Hypothalamus (tissue), 51 donors: ENCODE measurements at places on chromosomes 4 and X.

DNA sequence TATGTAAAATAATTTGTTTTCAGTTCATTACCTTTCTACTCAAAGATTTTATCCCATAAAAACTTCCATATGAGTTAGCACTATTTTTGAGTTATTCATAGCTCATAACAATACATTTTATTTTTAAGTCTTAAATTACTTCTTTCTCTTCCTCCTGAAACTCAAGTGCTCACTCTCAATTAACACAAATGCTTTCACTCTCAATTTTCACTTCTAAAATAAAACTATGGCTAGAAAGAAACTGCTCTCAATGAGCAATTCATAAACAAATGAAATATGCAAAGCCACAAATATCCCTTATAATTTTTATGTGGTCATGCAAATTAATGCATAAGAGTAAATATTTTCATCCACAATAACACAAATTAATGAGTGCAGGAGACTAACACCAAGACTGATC lies 38.8 kb downstream of the MAML3 start:
- no peak for DNase-seq

DNA sequence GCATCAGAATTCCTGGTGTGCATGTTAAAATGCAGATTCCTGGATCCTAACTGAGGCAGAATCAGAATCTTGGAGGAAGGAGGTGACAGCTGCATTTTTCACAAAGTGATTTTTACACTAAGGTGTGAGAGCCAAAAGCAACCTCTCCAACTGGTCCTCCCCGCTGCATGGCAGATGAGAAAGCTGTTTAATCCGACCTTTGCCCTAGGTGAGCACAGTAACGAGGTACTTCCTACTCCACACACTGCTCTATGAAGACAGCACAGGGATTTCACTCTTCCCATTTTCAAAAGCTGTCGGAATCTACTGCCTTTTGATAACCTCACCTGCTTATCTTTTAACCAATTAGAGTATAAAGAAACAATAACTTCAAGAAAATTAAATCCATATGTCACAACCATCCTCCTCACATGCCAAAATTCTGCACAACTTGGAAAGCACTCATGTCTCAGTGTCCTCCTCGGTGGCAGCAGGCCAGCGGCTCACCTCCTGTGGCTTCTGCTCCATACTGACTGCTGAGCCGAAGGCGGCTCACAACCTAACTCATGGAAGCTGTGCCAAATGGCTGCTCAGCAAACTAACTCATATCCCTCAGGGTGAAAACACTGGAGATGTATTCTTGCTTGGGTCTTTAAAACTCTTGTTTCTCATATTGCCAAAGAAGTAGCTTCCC lies 3.6 kb downstream of the CASP6 start:
- no peak for DNase-seq

DNA sequence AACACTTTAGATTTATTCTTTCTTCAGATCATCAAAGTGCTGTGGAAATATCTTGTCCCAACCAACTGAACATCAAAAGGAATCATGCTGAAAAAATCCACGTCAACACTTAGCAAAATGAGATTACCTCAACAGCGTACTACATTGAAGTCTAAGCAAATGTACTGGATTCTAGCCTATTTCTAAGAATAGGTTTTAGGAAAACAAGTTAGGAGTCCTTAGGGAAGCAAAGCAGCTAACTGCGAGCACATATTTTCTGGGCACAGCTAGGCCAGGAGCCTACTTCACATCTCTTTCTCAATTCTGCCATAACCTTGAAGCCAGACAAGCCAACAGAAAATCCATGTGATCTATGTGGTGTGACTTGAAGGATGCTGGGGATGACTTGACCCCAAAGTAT lies 22.2 kb downstream of the KDR start:
- no peak for DNase-seq

- no peak for DNase-seq
These were observed 69.8 kb upstream of the FAT4 start for GRCh38 chr4:125244848-125245450.

- no peak for DNase-seq
These were observed 27.4 kb upstream of the PLAC1 start for GRCh38 chrX:134685668-134686067.

- DNase-seq = no peak
These were observed 614.4 kb upstream of the INTU start for GRCh38 chr4:127018381-127018780.

GRCh38 chrX:130840345-130840744 lies 62.7 kb downstream of the ENOX2 start:
- no peak for DNase-seq

DNA sequence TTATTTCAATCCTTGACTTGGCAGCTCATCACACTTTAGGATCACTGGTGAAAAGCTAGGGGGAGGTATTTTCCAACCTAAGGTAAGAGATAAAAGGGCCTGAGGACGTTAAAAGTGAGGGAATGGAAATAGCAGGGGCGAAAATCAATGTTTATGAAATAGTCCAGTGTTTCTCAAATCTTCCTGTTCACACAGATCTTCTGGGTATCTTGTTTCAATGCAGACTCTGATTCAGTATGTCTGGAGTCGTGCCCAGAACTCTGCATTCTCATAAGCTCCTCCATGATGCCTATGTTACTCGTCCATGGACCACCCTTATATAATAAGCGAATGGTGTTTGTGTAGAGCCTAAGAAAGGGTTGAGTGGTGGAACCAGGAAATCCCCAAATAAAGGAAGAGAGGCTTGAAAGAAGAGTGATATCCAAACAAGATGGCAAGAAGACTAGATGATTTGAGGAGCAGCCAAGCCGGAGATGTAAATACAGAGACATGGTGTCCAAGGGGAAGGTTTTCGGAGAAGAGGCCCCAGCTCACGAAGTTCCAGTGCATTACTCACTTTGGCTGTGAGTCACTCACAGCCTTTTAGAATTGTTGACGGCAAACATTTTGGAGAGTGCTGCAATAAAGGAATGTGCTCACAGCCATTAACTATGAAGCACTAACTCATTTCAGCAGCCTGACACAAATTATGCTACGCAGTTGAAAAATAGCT lies 215.6 kb upstream of the PPARGC1A start:
- no peak for DNase-seq

- no peak for DNase-seq
These were observed 46.6 kb upstream of the DHX15 start for GRCh38 chr4:24630937-24631336.

- DNase-seq = no peak
These were observed 8.2 kb downstream of the DCAF8L2 start for GRCh38 chrX:27598312-27598711.

GRCh38 chr4:55397126-55397436 lies 1.3 kb downstream of the TMEM165 start:
- DNase-seq = no peak

DNA sequence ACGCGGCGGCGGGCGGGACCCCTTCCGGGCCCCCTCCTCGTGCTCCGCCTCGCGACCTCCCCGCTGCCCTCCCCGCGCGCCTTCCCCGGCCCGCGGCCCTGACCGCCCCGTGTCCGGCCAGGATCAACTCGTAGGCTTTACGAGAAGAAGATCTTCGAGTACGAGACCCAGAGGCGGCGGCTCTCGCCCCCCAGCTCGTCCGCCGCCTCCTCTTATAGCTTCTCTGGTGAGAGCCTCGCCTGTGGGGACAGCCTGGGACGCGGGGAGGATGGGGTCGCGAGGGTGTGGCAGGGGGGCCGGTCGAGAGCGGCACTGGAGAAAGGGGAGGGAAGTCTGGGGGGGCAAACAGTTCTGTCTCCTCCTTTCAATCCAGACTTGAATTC lies 465 bp downstream of the EMD start:
- no peak for DNase-seq

DNA sequence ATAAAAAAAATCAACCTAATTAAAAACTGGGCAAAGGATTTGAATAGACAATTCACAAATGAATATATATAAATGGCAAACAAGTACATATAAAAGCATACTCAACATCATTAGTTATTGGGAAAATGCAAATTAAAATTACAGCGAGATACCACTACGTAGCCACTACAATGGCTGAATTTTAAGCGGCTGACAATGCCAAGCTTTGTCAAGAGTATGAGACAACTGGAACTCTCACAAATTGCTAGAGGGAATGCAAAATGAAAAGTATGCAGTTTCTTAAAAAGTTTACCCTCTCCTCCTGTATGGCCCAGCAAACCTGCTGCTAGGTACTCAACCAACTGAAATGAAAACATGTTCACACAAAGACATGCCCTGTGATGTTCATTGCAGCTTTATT lies 34.8 kb downstream of the ZFP42 start:
- DNase-seq = no peak

DNA sequence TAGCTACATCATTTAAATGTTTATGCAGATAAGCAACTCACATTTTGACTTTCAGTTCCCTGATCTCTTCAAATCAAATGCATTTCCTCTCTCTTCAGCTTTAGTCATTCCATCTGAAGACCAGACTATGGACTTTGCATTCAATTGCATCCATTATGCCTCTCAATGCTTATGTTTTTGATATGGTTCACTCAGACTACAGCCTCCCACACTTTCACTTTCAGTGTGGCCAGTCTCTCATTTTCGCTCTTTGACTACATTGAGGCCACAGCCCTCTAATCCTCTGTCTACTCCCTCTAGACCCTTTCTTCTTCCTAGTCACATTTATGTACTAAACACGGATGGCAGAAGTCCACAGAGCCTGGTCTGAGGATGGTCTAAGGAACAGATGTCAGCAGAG lies 24.5 kb upstream of the VEGFC start:
- DNase-seq = no peak

DNA sequence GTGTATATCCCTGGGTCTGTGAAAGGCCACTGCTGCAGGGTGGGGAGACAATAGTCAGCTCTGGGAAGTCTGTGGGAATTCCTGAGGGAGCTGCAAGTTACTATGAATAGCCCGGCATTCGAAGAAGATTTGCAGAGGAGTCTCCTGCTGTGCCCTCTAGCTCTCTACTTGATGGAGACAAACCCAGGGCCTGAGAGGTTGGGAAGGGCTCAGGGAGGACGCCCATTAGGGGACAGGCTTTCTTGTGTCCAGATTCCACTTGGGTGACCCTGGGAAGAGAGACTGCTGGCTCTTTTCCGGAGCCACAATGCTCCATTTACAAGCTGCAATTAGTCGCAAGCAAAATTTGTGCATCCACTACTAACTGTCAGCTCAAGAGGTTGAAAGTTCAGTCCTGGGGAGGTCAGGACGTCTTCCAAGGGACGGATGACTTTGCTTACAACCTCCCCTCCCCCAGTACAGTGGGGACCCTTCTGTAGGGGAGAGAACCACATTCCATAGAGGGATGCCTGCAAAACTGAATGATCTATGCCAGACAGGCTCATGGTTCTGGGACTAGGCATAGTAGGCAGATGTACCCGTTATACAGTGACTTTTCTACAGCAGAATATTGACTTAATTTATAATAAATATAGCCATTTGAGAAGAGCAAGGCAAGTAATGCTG lies 48.2 kb upstream of the PHOX2B start:
- DNase-seq = no peak

- DNase-seq = no peak
These were observed 19.3 kb upstream of the SFRP2 start for GRCh38 chr4:153808175-153808574.

DNA sequence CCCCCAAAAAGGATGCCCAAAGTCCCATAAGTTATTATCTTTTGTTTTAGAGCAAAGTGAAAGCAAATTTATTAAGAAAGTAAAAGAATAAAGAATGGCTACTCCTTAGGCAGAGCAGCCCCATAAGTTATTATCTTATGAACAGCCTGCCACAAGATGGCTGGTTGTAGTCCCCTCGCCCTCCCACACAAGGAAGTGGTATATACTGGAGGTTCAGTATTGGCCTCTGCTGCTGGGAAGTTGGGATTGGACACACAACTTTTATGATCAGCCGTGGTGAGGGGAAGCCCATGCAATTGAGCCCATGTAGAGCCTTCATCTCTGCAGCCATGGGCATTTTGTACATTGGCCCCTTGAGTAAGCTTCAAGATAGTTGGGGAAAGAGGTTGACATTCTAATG lies 8.0 kb upstream of the SMIM10 start:
- DNase-seq = no peak

GRCh38 chr4:182141061-182141460 lies 102.1 kb upstream of the TENM3 start:
- no peak for DNase-seq

GRCh38 chr4:1579001-1579900 lies 104.9 kb downstream of the FAM53A start:
- DNase-seq = peak; percentile 43

DNA sequence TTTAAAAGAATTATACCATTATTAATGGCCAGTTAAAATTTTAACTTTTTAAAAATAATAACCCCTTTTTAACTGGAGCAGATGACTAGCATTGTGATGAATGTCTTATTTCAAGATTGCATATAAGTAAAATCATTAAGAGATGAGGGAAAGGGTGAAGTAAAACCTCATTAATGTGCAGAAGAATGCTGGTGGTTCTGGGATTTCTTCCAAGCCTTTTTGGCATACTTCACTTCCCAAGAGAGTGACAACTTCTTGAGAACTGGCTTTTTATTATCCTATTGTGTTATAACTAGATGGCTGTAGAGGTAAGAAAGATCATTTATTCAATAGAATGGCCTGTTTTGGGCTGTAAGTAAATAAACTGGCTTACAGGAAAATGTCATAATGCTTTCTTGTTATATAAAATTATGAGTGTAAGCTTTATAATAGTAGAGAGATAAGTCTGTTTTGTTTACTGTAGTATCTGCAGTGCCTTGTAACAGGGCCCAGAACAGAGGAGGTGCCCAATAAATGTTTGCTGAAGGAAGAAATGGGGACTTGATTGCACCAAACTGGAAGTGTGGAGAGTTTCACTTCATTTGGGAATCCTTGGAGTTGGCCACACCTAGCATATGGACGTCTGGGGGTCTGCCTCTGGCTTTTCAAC lies 242.9 kb upstream of the PITX2 start:
- DNase-seq = no peak

DNA sequence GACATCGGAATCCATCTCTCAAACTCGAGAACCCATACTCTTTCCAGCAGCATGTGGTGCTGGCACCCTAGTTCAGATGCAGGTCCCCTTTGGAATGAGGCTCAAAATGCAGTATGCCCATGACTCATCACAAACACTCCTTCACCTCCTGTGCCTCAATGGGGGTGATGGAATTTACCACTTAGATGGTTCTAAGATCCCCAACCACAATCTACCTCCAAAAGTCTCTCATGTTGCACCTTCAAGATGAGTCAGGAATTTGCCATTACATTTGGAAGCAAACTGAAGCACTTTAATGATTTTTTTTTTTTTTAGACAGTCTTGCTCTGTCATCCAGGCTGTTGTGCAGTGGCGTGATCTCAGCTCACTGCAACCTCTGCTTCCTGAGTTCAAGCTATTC lies 8.5 kb upstream of the MID1 start:
- DNase-seq = no peak

DNA sequence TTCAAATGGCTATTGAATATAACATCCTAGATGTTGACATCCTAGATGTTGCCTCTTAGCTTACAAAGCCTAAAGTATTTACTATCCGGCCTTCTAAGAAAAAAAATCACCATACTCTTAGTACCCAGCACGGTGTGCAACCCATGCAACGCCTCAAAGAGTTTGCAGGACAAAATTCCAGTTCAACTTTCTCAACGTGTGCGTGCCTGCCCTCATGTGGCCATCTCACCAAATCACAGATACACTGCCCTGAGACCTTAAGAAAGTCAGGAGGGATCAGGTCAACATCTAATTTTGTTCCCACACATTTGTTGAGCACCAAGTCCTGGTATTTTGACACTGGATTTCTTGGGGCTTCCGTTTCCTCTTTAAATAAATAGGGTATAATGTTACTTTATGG lies 68.3 kb downstream of the CRMP1 start:
- no peak for DNase-seq

GRCh38 chr4:21083413-21083812 lies 383.2 kb downstream of the PACRGL start:
- no peak for DNase-seq

- DNase-seq = peak; percentile 68
These were observed 26.8 kb upstream of the TMEM184C start for GRCh38 chr4:147590249-147590920.

GRCh38 chr4:149370785-149371420 lies 444.7 kb downstream of the IQCM start:
- DNase-seq = no peak
